CD4-positive, alpha-beta T cell treated with Interleukin-10 for 1 hour (primary cell): ENCODE measurements at places on chromosomes 7 and 10.

- no peak for DNase-seq
Measured at GRCh38 chr7:157357129-157358040, 20.6 kb downstream of the DNAJB6 start.

DNA sequence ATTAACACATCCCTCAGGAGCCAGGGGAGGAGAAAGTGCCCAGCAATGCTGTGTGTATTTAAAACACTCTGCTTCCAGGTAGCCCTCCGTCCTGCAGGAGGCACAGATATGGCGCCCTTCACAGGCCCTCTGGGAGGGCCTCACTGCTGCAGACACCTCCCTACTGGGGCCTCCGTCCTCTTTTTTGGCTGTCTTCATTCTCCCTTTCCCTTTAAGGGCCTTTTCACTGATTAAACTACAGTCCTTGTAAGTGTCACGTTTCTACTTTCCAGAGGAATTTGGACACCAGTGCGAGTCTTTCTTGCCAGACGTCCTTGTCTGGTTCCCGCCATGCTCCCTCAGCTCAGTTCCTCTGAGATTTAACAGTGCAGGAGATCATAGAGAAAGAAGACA, 39.7 kb upstream of the MKRN1 start:
- no peak for DNase-seq

DNA sequence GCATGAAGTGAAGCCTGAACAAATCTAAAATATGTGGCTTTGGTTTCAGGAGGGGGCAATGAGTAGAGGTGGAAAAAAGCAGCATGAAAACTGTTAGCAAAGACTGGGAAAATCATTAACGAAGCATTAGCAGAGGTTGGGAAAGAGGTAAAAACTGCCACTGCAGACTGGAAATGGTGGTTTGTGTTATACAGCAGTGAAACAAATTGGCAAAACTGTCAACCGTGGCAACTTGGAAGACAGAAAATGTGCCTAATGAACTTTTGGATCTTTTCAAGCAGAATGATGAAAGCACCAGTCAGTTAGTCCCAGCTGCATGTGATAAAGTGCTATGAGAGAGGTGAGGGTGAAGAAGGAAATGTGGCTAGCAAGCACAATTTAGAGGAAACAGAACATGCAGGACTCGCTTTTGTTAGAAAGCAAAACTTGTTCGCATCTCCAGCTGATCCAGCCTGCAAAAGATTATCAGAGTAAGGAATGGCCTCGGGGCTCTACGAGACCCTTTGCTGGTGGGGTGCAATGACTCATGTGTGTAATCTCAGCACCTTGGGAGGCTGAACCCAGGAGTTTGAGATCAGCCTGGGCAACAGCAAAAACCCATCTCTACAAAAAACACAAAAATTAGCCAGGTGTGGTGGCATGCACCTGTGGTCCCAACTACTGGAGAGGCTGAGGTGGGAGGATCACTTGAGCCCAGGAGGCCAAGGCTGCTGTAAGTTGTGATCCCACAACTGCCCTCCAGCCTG, 45.7 kb downstream of the SKIDA1 start:
- no peak for DNase-seq

DNA sequence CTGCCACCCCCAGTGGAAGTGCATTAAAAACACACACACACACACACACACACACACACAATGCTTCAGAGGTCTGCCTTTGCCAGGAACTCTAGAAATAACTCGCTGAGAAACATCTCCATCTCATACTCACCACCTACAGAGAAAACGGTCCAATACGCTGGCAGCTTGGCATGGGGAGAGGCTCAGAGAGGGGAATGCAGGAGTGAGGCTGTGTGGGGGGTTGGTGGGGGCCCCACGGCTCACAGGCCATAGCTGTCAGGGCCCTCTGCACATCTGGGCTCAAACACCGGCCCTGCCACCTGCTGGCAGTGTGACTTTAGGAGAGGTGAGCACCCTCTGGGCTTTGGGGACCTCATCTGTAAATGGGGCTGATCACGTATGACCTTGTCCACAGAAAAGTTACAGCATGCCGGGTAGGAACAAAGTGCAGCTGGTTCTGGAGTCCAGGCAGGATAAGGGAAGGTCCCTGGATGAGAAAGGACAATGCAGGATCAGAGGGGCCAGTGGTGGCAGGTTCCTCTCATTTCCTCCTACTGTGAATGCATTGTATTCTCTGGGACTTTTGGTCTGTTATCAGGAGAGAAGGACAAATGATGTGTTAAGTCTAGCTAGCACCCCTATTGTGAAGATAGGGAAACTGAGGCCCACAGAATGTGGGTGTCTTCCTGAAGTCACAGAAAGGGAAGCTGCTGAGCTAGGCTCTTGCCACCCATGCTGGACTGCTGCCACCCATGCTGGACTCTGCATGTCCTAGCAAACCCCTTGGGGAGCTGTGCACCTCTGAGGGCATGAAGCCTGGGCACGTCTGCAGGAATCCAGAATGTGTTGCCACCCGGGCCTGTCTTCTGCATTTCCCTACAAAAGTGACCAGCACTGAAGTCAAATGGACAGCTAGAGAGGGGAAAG, 404.6 kb downstream of the RPS24 start:
- peak; percentile 3 for DNase-seq

DNA sequence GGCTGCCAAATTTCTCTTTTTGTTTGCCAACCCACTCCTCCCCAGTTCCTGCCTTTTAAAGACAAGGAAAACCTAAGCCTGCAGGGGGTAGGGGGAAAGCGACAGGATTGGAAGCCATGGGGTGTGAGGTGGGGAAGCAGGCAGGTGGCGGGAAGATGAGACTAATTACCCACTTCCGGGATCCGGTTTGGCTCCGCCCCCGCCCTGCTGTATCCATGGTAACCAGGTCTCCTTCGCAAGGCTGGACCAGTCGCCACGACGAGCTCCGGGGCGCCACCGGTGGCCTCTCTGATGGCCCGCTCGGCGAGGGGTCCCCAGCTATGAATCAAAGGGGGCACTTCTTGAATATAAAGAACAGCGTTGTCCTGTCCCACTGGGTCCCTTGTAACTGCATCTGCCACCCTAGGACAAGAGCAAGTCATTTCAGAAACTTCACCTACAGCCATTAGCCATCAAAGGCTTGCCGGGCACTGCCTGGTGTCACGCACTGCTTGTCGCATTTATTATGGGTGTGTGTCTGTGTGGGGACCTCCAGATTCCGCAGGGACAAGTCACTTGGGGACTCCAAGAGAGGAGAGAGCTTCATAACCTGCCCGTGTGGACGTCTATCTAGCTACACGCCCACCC, 55.4 kb upstream of the LMTK2 start:
- DNase-seq: peak; percentile 51

- DNase-seq: no peak
Measured at GRCh38 chr7:115728518-115728917, 302.0 kb downstream of the TFEC start.

DNA sequence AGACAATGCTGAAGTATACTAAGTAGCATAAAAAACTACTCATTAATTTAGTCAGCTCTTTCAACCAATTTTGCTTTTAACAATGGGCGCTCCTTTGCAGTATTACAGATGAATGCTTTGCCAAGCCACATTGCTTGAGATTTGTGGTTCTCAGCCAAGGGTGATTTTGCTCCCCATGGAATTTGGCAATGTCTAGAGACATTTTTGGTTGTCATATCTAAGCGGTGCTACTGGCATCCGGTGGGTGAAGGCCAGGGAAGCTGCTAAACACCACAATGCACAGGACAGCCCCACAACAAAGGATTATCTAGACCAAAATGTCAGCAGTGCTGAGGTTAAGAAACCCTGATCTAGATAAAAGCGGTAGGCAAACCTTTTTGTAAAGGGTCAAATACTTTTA, 112.0 kb downstream of the UBE2H start:
- DNase-seq: no peak

DNA sequence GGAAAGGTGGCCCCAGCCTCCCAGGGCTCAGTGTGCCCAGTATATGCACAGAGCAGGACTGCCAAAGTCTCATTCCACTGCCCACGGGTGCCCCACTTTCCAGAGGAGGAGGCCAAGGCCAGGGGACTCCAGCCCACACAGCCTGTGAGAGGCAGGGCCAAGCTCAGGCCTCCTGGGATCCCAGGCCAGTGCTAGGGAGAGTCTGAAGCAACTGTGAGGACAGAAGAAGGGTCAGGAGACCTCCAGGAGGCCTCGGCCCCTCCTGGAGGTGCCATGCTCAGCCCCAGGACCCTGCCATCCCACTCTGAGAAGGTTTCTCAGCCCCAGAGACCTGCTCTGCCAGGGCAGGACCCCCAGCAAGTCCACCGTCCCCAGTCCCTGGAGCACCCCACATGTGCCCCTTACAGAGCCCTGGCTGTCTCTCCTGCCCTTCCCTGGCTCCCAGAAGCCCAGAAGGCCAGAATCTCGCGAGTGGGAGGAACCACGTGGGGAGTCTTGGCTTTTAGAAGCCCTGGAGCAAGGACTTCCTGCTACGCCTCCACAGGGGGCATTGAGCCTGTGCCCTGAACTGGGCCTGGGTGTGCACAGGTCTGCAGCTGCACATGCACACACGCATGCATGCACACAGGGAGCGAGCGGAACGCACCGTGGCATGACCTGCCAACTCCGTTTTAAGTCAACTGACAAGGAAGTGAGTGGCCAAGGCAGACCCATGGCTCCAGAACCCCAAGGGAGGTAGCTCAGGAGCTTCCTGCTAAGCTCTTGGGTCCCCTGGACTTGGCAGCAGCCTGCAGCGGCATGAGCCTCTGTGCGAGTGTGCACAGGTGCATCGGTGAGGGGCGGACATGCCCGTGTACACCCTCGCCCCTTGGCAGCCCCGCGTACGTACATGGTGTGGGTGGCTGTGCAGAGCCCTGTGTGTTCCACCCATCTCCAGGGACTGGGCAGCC, 33.6 kb downstream of the ZCCHC24 start:
- DNase-seq: no peak

DNA sequence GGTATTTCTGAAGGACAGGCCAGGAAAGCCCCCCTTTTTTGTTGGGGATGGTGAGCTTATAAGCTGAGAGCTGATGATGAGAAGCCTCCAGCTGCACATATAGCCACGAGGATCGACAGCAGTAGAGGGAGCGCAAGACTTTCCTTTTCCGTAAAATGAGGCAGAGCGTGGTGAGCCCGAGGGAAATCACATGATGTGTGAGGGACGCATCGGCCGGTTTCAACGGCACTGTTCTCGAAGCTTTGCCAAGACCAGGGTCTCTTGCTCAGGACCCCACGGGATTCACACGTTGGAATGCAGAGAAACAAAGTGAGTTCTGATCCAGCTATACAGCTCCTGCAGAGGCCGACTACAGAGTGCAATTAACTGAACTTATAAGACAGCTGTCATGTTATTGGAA, 55.7 kb downstream of the ADAM12 start:
- DNase-seq: no peak
